HS-5 (cell line): ENCODE measurements at places on chromosomes 12 and 14.

DNA sequence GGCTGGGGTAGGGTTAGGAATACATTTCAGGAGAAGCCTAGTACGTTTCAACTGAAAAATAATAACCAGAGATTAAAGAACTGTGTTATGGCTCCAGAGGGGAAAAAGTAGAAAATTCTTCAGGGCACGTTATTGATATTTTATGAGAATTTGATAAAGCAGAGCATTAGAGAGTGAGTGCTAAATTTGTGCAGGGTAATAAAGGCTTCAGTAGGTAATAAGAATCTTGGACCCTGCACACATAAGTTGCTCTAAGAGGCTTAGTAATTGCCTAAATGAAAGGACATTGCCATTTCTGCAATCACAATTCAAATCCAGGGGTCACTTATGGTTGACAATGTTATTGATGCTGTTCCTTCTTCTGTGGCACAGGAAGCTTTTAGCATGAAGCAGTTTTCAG is 439.4 kb upstream of the DCN start:
- DNase-seq = no peak

DNA sequence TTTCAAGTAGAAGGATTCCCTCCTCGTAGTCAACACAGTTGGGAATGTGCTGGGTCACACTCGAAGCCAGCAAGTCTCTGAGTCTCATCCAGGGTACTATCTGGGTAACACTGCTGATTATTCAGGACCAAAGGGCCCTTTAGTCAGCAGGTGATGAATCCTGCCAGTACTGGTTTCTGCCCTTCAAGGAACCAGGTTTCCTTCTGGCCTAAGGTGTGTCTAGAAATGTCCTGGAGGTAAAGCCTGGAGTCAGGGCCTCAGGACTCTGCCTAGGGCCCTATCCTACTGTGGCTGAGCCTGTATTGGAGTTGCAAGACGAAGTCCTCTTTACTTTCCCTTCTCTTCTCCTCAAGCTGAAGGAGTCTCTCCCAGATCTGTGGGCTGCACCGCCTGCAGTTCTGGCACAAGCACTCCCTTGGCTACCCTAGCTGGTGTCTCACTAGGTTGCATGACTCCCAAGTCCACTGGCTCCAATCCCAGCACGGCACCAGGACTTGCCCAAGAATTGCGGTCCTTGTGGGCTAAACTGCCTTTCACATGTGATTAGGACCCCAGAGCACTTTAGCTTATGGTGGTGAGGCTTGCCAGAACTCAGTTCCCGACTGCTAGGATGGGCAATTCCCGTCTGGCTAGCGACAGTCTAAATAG is 193.7 kb upstream of the PDE3A start:
- DNase-seq = no peak

DNA sequence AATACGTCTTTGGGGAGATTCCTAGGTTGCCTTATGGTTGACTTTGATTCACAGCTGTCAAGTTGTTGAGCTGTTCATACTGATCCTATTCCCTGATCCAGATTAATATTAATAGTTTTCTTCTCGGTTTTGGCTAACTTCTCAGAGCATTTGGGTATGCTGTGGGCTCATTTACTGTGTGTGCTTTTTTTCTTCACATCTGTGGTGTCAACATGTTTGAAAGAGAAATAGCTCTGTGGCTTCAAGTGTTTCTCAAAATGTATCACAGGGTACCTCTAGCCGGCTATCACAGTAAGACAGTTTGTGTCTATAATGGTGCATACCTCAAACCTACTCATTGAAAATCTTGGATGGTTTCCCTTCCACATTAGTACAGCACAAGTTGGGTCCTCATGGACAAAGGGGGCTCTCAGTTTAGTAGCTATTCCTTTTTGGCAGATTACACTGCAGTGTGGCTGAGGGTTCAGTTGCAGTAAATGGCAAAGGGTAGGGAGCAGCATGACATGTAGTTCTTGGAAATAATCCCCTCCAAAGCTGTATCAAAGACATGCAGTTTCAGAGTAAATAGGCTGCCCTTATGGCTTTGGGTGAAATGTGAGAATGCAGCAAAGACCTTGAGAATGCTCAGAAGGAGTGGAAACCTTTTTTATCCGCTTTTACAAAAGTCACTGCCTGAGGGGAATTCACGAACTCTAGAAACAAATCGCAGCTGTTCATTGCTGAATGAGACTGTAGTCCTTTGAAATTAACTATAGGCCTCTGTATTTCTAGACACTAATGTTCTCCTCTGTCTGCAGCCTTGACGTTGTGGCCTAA is 102.4 kb upstream of the ATF1 start:
- DNase-seq = no peak

DNA sequence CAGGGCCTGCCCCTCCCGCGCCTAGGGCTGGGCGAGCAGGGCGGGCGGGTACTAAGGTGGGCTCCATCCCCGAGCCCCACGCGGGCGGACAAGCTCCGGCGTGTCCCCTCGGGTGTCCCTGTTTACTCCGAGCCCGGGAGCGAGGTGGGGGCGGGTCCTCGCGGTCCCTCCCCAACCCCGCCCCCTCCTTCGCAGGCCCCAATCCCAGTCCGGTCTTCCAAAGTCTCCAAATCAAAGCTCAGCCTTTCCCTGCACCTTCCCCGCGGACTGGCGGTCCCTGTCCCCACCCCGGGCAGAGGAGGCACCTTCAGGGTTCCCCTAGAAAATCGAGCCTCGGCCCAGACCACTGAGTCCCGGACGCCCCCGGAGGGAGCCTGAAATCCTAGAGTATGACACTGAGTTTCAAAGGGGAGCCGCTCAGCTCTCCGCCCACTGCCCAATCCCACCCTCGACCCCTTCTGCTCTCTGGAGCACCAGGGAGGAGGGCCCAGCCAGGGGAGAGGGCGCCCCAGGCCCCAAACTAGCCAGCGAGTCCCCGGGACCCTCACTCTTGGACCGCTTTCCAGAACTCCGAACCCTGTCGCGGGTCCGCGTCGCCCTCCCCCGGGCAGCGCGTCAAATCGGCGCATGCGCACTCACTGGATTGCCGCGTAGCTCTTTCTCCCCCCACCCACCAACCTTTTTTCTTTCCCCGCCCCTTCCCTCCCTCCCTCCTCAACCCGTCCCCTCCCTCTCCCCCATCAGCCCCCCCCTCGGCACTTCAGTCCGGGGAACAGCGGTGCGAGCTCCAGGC is at the start of gene LRP1:
Gene LRP1 (plus strand): TSS at position 758 of the 793 bp plus-strand sequence. CDS start 482 bp downstream, outside the sequence.
- DNase-seq = no peak

GRCh38 chr14:49484180-49484579 is 102.0 kb downstream of the RPS29 start:
- no peak for DNase-seq
